Activated B cell treated with CpG ODN at 0.5 μM for 24 hours (primary cell): ENCODE measurements at places on chromosomes 4 and X. TPM values are rescaled to one million over a fixed set of nuclear protein-coding genes. Genes with fewer than 3 reads are reported as not detected.

PF4V1 gene
- not detected in 2 replicates for total RNA-seq

GRCh38 chrX:107272431-107272921 lies 66.1 kb downstream of the DNAAF6 start:
- DNase-seq: no peak

DNA sequence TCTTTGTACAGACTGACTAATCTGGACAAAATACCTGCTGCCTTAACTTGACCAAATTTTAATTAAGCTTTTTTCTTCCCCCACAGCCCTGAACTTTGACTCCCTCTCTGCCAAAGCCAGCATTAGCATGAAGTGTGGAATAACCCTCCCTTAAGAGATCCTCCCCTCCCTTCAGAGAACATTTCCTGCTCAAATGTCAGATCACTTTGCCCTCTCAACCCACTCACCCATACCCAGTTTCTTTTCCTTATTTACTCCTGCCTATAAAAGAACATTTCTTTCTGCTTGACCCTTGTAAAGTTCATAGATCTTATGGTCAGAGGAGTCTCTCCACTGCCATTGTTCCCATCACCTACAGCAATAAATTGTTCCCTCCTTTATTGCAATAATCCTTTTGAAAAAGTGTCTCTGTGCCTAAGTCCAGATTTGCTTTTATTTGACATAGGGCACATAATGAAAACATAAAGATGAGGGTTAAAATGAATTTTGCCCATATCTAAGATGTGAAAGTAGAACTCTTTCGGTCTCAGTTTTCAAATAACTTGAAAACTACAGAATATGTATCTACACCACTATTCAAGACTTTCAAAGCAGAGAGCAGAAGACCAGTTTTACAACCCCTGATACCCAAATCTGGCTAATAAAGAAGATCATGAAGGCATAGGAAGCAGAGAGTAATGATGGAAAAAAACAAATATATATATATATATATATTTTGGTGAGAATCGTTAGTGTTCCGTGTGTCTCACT lies 289.7 kb upstream of the ANXA10 start:
- DNase-seq: no peak

DNA sequence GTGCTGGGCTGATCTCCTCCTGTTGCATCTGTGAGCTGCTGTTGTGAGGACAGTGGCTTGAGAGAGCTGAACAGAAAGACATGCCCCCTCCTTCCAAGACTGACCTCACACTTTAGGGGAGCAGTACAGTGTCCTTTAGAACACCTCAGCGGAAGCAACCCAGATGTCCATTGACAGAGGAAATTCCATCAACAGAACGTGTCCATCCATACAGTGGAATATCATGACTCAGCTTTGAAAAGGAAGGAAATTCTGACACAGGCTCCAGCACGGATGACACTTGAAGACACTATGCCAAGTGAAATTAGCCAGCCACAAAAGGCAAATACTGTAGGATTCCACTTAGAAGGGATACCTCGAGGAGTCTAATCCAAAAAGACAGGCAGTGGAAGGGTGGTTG lies 103.5 kb downstream of the GPR143 start:
- DNase-seq: no peak

DNA sequence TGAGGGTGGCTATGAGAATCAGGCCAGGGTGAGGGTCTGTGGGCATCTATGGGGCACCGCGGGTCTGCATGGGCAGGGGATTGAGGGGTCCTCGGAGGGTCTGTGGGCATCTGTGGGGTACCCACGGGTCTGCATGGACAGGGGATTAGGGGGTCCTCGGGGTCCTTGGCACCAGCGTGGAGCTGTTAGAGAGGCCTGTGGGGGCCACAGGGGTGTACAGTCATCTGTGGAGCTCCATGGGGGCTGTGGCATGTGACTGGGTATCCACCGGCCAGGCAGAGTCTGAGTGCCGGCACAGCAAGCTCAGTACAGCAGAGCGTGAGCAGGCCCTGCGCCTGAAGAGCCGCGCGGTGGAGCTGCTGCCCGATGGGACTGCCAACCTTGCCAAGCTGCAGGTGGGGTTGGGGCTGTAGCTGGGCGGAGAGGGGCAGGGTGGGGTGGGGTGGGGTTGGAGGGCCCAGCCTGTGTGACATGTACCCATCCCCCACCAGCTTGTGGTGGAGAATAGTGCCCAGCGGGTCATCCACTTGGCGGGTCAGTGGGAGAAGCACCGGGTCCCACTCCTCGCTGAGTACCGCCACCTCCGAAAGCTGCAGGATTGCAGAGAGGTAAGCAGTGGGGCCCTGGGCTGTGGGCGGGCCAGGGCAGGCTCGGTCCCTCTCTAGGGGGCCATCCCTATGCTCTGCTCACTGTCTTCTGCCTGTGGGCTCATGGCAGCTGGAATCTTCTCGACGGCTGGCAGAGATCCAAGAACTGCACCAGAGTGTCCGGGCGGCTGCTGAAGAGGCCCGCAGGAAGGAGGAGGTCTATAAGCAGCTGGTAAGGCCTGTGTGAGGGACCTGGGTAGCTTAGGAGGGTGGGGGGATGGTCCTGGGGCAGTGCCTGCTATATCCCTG lies 12.9 kb downstream of the CCDC22 start:
- no peak for DNase-seq

ARHGAP36 gene
- total RNA-seq: not detected in 2 replicates

NHS gene
- not detected in 2 replicates for total RNA-seq

DNA sequence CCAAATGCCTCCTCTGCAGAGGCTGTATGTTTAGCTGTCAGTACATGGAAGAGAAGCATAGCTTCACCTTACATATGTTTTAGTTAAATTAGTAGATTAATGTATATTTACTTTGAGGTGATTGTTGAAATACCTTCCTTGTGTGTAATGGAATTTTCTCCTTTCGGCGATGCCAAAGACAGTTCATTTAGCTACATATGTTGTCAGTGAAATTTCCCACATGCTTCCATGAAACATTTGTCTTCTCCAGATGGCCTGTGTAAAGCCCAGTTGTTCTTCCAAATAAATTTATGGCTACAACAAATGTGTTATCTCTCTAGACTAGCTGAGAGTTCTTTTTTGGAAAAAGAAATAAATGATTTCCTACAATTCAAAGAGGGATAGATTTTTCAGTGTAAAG lies 95.2 kb downstream of the GPAT3 start:
- no peak for DNase-seq

DNA sequence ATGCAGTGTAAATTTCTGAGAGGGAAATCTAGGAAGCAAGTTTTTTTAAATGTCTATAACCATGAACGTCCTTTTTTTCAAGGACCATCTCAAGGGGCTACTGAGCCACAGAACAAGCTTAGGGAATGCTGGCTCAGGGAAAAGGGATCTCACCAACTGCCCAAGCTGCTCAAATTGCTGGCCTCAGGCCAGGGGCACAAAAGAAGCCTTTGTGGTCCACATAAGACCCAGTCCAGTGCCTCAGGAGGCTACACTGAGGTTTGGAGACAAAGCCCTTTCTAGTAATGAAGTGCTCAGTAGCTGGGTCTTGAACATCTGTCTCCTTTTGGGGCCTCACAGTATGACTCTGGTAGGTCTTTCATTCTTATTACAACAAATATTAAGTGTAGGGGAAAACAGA lies 305.5 kb downstream of the RAB28 start:
- no peak for DNase-seq

GRCh38 chr4:76585272-76585671 lies 150.2 kb downstream of the SHROOM3 start:
- no peak for DNase-seq

SMPX gene
- not detected in 2 replicates for total RNA-seq

- DNase-seq: no peak
These were observed 165.6 kb downstream of the SH3KBP1 start for GRCh38 chrX:19721726-19722370.

DNA sequence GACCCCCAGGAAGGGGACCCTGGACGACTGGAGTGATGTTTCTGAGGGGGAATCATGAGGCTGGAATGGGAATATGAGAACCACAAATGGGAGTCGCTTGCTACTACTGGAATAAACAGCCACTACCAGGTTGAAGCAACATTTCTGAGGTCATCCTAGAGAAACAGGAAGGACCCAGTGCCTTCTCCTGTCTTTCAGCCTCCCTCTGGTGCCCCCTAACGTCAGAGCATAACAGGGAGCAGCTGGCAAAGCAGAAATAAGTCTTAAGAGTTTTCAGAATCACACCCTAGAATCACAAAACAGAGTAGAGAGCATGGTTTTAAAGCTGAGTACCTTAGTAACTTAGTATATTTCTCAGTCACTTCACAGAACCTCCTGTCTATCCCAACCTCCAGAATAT lies 347.8 kb upstream of the PITX2 start:
- DNase-seq: no peak

DNA sequence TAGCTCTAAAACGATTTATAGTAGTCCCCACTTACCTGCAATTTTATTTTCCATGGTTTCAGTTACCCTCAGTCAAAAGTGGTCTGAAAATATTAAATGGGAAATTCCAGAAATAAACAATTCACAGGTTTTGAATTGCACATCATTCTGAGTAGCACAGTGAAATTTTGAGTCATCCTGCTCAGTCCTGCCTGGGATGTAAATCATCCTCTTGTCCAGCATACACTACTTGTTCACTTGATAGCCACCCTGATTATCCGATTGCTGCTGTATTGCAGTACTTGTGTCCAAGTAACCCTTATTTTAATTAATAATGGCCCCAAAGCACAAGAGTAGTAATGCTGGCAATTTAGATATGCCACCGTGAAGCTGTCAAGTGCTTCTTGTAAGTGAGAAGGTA lies 23.5 kb upstream of the BDH2 start:
- no peak for DNase-seq

DNA sequence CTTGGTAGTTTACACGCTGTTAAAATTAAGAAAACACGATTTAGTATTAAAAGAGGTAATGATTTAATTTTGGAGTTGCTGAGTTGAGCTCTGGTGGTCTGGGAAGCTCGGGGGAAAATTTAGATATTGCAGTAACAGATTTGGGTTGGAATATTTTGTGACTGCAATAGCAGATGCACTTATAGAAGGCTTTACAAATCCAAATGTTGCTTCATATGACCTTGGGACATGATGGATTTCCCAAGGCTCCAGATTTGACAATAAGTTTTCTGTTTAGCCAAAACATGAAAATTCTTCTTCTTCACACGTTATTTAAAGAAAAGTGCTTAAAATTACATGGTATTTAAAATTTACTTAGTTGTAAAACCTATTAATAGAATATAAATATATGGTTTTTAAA lies 302.0 kb downstream of the SPRY1 start:
- no peak for DNase-seq

- no peak for DNase-seq
These were observed 19.3 kb downstream of the ZFX start for GRCh38 chrX:24168807-24169206.
